ENCODE measurements at places on chromosomes 7 and 10.
A peak's percentile ranks its signal among the peaks of the same experiment; 100 is the strongest.

DNA sequence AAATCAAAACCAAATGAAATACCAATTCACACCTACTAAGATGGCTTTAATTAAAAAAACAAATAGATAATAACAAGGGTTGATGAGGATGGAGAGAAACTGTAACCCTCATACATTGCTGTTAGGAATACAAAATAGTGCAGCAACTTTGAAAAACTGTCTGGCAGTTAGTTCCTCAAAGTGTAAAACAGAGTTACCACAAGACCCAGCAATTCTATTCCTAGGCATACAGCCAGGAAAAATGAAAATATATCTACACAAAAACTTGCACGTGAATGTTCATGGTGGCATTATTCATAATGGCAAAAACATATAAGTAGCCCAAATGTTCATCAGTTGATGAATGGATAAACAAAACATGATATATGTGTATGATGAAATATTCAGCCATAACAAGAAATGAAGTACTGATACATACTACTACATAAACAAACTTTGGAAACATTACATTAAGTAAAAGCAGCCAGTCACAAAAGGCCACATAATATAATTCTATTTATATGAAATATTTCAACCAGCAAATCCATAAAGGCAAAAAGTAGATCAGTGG, 83.5 kb downstream of the BRAF start:
- DNase-seq, result no peak

DNA sequence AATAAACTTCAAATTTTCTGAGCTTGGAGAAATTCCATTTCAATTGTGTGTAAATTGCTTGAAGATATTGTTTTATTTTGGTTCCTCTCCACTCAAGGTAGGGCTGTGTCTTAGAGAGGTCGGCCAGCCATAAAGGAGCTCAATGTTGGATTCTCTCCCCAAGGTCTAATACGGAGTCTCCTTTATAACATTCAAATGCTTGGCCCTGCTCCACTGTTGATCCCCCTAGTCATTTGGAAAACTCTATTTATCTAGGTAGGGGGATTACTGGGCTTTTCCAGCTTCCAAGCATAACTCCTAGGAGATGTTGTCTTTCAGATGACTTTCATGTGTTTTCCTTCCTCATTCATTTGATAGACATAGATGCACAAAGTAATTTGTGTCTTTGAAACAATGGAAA, 170.9 kb downstream of the LRMDA start:
- DNase-seq, result no peak

- DNase-seq, result no peak
Observed at GRCh38 chr10:30189238-30189580, 129.8 kb upstream of the JCAD start.

- DNase-seq, result peak; percentile 52
Observed at GRCh38 chr10:5817322-5818047, 4.3 kb upstream of the GDI2 start.

- DNase-seq, result no peak
Observed at GRCh38 chr7:132739271-132739955, 163.1 kb upstream of the PLXNA4 start.

DNA sequence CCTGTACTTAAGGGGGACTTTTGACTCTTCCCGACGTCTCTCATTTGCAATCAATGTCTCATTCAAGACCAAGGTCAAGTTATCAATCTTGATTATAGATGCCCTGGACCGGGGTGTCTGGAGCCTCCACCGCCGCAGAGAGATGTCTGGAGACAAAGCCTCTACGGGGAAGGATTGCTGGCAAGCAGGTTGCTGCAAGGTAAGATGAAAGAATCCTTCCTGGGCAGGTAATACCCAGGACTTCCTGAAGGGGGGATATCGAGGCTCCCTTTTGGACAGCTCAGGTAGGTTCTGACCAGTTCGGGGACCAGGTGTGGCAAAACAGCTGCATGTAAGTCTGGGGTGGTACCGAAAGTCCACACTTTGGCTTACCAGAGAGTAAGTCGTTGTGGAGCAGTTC, 12.5 kb upstream of the CUX1 start:
- no peak for DNase-seq

GRCh38 chr7:108459922-108460551, 3.8 kb upstream of the NRCAM start:
- DNase-seq, result peak; percentile 46

DNA sequence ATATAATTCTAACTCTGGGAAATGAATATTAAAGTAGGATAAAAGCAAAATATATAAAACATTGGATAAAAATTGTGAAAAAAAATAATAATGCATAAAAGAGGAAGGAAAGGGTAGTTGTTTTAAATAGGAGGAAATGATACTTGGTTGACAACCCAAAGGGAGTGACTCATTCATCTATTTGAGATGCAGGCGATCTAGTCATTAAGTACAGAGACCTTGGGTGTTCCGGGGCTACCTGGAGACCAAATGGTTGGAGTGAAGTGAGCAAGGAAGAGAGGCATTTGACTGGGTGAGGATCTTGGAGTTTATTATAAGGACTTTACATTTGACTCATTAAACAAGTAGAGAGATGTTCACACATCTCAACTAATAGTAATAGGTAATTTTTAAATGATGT, 111.0 kb downstream of the LRRTM3 start:
- no peak for DNase-seq

DNA sequence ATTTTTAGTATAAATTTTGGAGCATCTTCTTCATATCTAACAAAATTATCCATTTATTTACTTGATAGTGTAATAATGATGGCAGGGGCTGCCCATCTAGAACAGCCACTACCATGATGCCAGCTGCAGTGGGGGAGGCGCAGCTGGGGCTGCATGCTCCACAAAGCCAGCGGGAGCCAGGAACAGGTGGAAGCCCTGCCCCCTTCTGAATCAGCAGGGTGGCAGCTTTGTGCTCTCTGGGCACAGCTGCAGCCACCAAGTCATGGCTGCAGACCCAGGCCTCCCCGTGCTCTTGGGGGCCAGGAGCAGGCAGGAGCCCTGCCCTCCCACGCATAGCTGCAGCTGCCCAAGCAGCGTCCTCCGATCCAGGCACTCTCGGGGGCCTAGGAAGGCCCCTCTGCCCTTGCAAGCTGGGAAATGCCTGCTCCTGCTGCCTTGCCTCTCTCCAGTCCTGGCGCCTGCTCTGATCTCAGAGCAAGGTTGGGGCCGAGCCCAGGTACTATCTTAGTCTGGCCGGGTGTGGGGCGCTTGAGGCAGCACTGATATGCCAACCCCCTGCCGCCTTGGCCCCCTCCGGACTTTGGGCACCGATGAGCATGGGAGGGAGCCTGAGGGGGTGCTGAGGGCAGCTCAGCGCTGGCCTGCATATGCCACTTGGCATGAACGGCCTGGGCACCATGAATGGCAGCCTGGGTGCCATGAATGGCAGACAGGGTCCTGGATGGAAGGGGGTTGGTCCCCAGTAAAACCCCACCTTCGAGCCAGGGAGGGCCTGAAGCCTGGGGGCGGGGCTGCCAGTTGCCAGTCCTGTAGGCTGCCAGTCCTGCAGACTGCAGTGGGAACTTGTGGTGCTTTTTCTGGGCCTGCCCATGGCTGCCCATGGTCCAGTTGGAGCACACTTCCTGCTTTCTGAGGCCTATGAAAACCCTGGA, 1110.8 kb upstream of the POT1 start:
- no peak for DNase-seq
